T-helper 17 cell (primary cell): ENCODE measurements at places on chromosomes 1 and 21. TPM values are rescaled to one million over a fixed set of nuclear protein-coding genes. Genes with fewer than 3 reads are reported as not detected.

Gene ATP6V1G3
- not detected for total RNA-seq

DNA sequence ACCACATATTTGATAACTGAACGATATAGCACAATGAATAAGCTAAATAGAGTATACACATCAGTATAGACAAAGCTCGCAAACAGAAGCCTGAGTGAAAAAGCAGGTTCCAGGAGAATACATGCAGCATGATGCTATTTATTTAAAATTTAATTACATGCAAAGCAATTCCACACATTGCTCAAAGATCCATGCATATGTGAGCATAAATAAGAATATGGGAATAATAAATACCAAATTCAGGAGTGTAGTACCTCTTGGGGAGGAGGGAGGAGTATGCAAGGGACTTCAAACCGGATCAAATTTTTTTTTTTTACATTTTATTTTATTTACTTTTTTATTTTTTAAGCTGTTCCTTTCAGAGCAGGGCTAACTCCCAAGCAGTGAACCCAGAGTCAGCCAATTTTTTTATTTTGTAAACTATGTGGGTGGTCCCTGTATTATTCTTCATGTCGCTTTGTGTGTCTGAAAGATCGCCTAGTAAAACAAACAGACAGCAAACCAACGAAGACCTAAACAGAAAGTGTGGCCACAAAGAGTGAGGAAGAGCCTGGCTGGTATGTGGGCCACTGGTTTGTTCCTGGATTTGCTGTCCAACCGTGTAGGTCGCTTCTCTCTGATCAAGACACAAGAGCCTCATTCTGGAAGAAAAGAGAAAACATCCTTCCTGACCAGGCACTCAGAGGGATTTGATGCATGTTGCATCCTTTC is 4.2 kb upstream of the SHISAL2A start:
- no peak for DNase-seq
- H3K27me3 ChIP-seq, result no peaks in the 10 kb centered on the region
- no peak overlapping the region for H3K27ac ChIP-seq
- H3K4me3 ChIP-seq, result no peak overlapping the region
- H3K36me3 ChIP-seq, result peaks cover 4% of the 10 kb centered on the region

Gene TMEM53
- total RNA-seq, result 2.6 TPM

GRCh38 chr1:198942466-198942865 is 303.6 kb downstream of the PTPRC start:
- peaks cover 4% of the 10 kb centered on the region for H3K36me3 ChIP-seq
- peaks cover 2% of the 10 kb centered on the region for H3K4me1 ChIP-seq
- no peak overlapping the region for H3K4me3 ChIP-seq
- H3K27ac ChIP-seq, result no peak overlapping the region

- no peak for DNase-seq
- H3K36me3 ChIP-seq, result peaks cover 2% of the 10 kb centered on the region
- H3K4me3 ChIP-seq, result no peak overlapping the region
- peaks cover 81% of the 10 kb centered on the region for H3K27me3 ChIP-seq
These were observed 183.9 kb downstream of the CAMTA1 start for GRCh38 chr1:6969106-6969505.

Gene CFAP107
- not detected for total RNA-seq

- no peaks in the 10 kb centered on the region for H3K36me3 ChIP-seq
- no peak overlapping the region for H3K27ac ChIP-seq
- no peaks in the 10 kb centered on the region for H3K4me1 ChIP-seq
- H3K4me3 ChIP-seq, result no peak overlapping the region
These were observed 496.3 kb downstream of the KIF26B start for GRCh38 chr1:245651093-245651492.

- no peak overlapping the region for H3K27ac ChIP-seq
- H3K36me3 ChIP-seq, result no peaks in the 10 kb centered on the region
- peaks cover 18% of the 10 kb centered on the region for H3K4me1 ChIP-seq
- H3K4me3 ChIP-seq, result no peak overlapping the region
- no peaks in the 10 kb centered on the region for H3K27me3 ChIP-seq
These were observed 4.3 kb downstream of the SLC30A1 start for GRCh38 chr1:211574705-211575104.

DNA sequence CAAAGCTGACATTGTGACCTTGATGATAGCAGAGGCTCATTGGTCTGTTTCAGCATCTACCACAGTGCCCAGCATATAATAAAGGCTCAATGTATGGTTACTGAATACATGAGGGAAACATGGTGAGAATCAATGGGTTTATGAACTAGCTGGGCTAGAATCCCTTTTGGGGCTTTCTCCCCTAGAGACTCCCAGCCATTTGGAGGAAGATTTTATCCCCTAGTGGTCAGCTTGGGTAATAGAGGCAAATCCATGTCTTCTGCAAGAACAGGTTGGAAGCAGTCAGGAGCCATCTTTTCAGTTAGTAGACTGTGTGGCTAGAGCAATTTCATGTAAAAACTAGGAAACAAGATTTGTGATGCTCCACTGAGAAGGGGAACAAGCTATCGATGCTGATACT is 15.8 kb upstream of the REG4 start:
- H3K27me3 ChIP-seq, result peaks cover 38% of the 10 kb centered on the region
- H3K4me1 ChIP-seq, result no peaks in the 10 kb centered on the region
- peaks cover 2% of the 10 kb centered on the region for H3K36me3 ChIP-seq
- no peak overlapping the region for H3K4me3 ChIP-seq
- DNase-seq, result no peak

Gene AMY2A
- total RNA-seq, result not detected

GRCh38 chr1:220529521-220530020 is 1.6 kb downstream of the MARK1 start:
- no peak for DNase-seq
- H3K27me3 ChIP-seq, result peaks cover 50% of the 10 kb centered on the region
- H3K27ac ChIP-seq, result no peak overlapping the region
- peak overlapping the region; percentile 82 for H3K4me3 ChIP-seq

Gene VANGL2
- not detected for total RNA-seq

DNA sequence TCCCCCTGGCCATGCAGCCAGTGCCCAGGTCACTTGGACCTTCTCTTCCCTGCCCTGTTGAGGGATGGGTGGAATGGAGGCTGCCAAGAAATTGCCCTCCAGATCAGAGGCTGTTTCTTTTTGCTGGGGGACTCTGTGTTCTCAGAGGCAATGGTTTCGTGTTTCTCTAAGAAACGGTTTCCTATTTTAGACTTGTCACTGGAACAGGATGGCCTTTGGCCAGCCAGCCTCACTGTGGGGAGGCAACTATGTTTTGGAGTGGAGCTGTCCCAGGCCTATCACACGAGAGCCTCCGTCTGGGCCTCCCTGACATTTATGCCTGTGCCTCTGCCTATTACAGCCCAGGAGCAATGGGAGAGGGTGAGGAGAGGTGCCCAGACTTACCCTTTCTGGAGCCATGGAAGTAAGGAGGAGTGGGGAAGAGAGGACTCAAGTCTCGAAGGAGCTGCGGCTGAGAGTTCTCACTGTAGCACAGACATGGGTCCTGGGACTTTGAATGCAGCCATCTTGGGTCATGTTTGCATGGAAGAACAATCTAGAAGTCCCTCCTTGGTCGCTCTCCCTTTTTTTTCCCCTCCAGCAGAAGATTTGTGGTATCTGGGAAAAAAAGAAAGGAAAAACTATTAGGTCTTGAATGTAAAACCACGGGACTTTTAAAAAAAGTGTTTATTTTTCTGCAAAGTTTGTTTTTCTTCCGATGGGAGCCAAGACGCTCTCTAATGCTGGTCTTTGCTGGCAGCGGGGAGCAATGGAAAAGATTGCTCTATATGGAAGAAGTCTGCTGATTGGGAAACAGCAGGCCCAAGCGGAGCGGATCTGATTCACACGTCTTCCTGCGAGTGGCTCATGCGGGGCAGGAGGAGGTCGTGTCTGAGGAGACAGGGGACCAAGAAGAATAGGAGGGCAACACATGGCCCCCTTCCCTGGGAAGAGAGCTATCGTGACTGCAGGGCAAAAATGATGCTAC is 219.2 kb downstream of the FOXD2 start:
- H3K27me3 ChIP-seq, result peaks cover 62% of the 10 kb centered on the region
- no peak for DNase-seq
- no peak overlapping the region for H3K27ac ChIP-seq
- no peaks in the 10 kb centered on the region for H3K4me1 ChIP-seq
- no peak overlapping the region for H3K4me3 ChIP-seq
- H3K36me3 ChIP-seq, result no peaks in the 10 kb centered on the region

Gene ARHGAP29
- total RNA-seq, result 0.13 TPM

GRCh38 chr1:205965036-205965884 is 22.0 kb upstream of the SLC26A9 start:
- no peak overlapping the region for H3K27ac ChIP-seq
- peaks cover 24% of the 10 kb centered on the region for H3K27me3 ChIP-seq
- no peak overlapping the region for H3K4me3 ChIP-seq
- peaks cover 4% of the 10 kb centered on the region for H3K4me1 ChIP-seq

Gene PTPN14
- 0.05 TPM for total RNA-seq

GRCh38 chr1:230517786-230518185 is 91.7 kb upstream of the PGBD5 start:
- no peaks in the 10 kb centered on the region for H3K36me3 ChIP-seq
- H3K4me1 ChIP-seq, result no peaks in the 10 kb centered on the region
- H3K27ac ChIP-seq, result no peak overlapping the region

DNA sequence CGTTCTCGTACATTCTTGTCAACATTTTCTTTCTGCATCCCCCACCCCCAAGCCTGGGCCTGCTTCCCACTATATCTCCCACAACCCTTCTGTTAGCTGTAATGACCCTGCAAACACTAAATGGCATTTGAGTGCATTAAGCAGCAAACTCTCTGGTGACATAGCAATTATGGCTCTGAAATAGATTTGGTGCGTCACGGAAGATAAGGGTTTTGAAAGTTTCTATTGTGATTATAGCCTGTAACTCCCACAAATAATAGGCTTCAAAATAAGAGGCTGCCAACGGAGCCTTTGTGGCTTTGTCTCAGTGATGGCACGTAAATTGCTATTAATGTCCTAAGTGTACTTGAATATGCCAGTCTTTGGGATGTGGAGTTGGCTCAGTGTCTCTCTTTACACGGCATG is 277.6 kb downstream of the PBX1 start:
- no peak overlapping the region for H3K27ac ChIP-seq
- DNase-seq, result no peak
- no peaks in the 10 kb centered on the region for H3K27me3 ChIP-seq
- no peaks in the 10 kb centered on the region for H3K4me1 ChIP-seq

- peaks cover 70% of the 10 kb centered on the region for H3K4me1 ChIP-seq
- no peaks in the 10 kb centered on the region for H3K27me3 ChIP-seq
- DNase-seq, result no peak
- peak overlapping the region; percentile 94 for H3K27ac ChIP-seq
These were observed 48.1 kb downstream of the TENT5C start for GRCh38 chr1:117653732-117654492.

Gene KRTAP19-4
- total RNA-seq, result not detected

Gene CATSPER4
- not detected for total RNA-seq

DNA sequence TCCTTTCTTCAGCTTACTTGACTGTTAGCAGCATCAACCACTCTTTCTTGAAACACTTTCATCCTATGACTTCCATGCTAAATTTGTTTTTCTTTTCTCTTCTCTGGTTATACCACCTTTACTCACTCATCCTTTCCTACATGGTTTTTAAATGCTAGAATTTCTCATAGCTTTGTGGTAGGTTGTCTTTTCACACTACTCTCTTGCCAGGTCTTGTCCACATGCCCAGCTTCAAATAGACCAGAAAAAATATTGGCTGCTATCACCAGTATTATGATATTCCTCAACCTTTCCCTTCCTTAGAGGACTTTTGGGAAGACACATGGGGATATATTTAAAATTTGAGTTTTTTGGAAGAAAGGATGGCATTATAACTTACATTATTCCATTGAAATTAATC is 48.8 kb downstream of the PPP1R12B start:
- H3K4me3 ChIP-seq, result no peak overlapping the region
- DNase-seq, result no peak
- H3K27me3 ChIP-seq, result no peaks in the 10 kb centered on the region
- H3K27ac ChIP-seq, result no peak overlapping the region
- no peaks in the 10 kb centered on the region for H3K36me3 ChIP-seq

GRCh38 chr1:23979387-23979880 is 693 bp downstream of the SRSF10 start:
- H3K4me3 ChIP-seq, result peak overlapping the region; percentile 96
- no peaks in the 10 kb centered on the region for H3K27me3 ChIP-seq
- peaks cover 43% of the 10 kb centered on the region for H3K4me1 ChIP-seq
- H3K36me3 ChIP-seq, result peaks cover 3% of the 10 kb centered on the region

Gene TENT5C
- total RNA-seq, result 129 TPM

Gene DTL
- 1.7 TPM for total RNA-seq

Gene CHML
- 7.9 TPM for total RNA-seq

Gene SLC30A2
- not detected for total RNA-seq

- no peaks in the 10 kb centered on the region for H3K36me3 ChIP-seq
- H3K4me1 ChIP-seq, result no peaks in the 10 kb centered on the region
- H3K4me3 ChIP-seq, result no peak overlapping the region
- H3K27ac ChIP-seq, result no peak overlapping the region
These were observed 359.2 kb upstream of the NCAM2 start for GRCh38 chr21:20639026-20639425.

Gene RAB25
- 1.8 TPM for total RNA-seq

- no peak within 1 kb of the TSS for H3K27ac ChIP-seq
- peak within 1 kb of the TSS; percentile 57 for H3K4me3 ChIP-seq
- peaks cover 4% of the 10 kb centered on the region for H3K36me3 ChIP-seq
- H3K27me3 ChIP-seq, result peaks cover 54% of the 10 kb centered on the region
These were observed at the start of gene FAM3B for GRCh38 chr21:41316200-41317062. FAM3B (plus strand) TSS chr21:41316801; CDS start chr21:41316880, 79 bp downstream.

DNA sequence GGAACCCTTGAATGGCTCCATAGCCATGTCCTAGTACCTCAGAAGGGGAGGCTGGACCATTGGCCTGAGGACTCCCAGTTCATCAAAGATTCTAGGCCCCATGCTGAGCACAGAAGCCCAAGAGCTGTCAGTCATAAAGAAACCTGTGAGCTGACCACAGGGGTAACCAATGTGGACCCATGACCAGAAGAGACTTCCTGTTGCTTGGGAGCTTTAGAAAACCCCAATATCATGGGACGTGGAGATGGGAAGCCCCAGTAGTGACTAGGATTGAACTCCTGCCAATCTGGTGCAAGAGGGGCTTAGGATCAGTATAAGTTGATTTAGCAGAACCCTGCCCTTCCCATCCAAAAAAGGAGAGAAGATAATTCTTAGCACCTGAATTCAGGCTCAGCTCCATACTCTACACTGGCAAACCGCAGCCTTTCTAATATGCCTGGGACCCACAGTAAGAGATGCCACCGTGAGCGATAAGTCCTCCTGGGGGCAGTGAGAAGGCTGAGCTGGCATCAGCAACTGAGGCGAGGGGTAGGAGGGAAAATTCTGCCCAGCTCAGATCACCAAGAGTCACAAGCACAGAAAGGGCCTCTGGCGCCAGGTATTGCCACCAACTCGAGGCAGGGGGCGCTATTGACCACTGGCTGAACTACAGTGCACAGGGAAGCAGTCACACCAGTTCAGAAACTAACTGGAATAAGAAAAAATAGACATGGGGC is 108.9 kb downstream of the CAPN8 start:
- no peak for DNase-seq
- H3K4me3 ChIP-seq, result no peak overlapping the region
- H3K36me3 ChIP-seq, result no peaks in the 10 kb centered on the region
- no peak overlapping the region for H3K27ac ChIP-seq
- H3K4me1 ChIP-seq, result no peaks in the 10 kb centered on the region
- H3K27me3 ChIP-seq, result no peaks in the 10 kb centered on the region

- H3K36me3 ChIP-seq, result no peaks in the 10 kb centered on the region
- H3K27me3 ChIP-seq, result peaks cover 20% of the 10 kb centered on the region
- no peak for DNase-seq
- no peak overlapping the region for H3K4me3 ChIP-seq
- peaks cover 2% of the 10 kb centered on the region for H3K4me1 ChIP-seq
- no peak overlapping the region for H3K27ac ChIP-seq
These were observed 28.2 kb upstream of the RPF1 start for GRCh38 chr1:84450910-84451309.

GRCh38 chr1:245310571-245311531 is 156.1 kb downstream of the KIF26B start:
- H3K36me3 ChIP-seq, result peaks cover 4% of the 10 kb centered on the region
- peaks cover 18% of the 10 kb centered on the region for H3K27me3 ChIP-seq
- peak overlapping the region; percentile 88 for H3K4me3 ChIP-seq
- peak overlapping the region; percentile 67 for H3K27ac ChIP-seq
- peaks cover 5% of the 10 kb centered on the region for H3K4me1 ChIP-seq
